ENCODE measurements at places on chromosomes 3 and 15.

DNA sequence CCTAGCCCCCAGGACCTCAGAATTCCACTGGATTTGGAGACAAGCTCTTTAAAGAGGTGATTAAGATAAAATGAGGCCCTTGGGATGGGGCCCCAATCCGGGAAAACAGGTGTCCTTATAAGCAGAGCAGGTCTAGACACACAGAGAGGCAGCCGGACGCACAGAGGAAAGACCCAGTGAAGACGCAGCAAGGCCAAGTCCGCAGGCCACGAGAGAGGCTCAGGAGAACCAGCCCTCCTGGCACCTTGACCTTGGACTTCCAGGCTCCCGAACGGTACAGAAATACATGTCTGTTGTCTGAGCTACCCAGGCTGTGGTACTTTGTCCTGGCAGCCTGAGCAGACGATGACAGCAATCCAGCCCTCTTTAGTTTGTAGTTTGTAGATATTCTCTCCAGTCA, 324.5 kb downstream of the OCA2 start:
- DNase-seq: no peak

DNA sequence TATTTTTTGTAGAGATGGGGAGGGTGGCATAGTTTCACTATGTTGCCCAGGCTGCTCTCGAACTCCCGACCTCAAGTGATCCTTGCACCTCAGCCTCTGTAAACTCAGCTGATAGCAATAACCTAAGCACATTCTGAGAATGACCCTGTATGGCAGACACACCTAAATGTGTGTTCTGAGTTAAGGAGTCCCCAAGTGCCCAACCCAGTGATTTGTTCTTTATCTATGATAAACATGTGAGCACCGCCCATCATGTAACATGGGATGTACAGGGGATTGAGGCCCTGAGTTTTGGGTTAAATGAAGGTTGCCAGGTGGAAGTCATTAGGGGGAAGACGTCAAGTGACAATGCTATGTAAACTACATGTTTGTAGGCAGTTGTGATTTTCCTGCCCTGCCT, 5.7 kb downstream of the NCEH1 start:
- DNase-seq: no peak

DNA sequence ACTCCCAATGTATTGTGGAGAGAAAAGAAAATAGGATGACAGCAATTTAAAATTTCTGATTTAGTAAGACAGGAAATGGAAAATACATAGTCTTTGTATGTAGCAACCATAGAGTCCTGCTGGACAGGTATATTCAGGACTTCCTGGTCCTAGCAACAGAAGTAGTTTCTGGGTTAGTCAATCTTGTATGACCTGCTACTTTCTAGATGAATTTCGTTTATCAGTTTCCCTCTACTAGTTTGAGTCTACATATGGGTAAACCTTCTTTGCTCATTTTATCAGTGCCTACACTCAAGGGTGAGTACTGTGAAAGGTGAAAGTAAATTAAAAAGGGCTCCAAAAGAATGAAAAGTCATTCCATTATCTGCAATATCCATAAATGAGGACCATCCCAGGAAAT, 309.8 kb downstream of the UNC13C start:
- DNase-seq: no peak

DNA sequence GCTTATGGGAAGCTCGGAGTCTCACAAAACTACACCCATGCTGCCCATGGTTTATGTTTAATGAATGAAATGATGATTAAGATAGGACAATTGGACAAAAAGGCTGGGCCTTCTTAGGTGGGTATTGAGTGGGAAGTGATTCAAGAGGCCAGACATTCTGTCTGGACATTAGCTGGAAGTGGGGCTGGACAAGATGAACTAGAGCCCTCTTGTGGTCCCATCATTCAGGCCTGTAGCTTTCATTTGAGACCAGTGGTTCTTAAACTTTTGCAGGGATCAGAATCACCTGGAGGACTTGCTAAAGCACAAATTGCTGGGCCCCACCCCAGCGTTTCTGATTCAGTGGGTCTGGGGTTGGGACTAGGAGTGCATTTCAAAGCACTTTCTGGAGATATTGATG, 290.4 kb upstream of the CTDSPL start:
- DNase-seq: no peak

DNA sequence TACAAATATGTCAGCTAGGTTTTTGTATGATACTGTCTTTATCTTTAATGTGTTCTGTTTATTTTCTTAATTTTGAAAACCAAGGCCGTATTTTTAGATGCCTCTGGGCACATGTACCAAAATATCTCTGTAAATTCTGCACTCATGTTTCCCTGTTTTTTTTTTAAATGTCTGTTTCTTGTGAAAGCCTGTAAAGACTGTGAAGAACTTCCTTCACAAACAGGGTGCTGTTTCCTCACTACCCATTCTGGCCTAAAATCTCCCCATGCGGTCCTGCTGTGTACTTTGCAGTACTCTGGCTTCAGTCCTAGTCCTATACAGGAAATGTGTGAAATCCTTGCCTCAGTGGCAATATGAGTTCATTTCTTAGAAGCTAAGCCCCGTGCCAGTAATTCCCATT, 133.4 kb upstream of the ZBTB20 start:
- no peak for DNase-seq

DNA sequence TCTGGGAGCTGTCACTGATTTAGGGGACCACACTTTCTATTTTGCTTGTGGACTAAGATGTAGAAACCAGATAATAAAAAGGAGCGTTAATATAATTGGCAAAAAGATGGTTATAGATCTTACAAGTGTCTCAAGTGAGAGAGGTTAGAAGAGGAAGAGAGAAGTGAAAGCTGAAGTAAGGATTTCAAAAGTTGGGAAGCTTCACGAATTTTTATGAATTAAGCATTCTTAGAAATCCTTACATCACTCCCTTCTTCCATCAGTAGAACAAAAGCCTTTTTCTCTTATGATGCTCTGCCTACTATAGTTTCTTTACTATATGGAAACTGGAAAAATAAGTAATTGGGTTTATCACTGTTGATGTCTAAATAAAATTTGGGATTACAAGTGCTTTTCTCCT, 146.5 kb downstream of the FNDC3B start:
- no peak for DNase-seq

- DNase-seq: no peak
Measured at GRCh38 chr3:129346695-129347457, 68.2 kb downstream of the HMCES start.

GRCh38 chr3:28951772-28952556, 328.9 kb upstream of the RBMS3 start:
- DNase-seq: no peak

DNA sequence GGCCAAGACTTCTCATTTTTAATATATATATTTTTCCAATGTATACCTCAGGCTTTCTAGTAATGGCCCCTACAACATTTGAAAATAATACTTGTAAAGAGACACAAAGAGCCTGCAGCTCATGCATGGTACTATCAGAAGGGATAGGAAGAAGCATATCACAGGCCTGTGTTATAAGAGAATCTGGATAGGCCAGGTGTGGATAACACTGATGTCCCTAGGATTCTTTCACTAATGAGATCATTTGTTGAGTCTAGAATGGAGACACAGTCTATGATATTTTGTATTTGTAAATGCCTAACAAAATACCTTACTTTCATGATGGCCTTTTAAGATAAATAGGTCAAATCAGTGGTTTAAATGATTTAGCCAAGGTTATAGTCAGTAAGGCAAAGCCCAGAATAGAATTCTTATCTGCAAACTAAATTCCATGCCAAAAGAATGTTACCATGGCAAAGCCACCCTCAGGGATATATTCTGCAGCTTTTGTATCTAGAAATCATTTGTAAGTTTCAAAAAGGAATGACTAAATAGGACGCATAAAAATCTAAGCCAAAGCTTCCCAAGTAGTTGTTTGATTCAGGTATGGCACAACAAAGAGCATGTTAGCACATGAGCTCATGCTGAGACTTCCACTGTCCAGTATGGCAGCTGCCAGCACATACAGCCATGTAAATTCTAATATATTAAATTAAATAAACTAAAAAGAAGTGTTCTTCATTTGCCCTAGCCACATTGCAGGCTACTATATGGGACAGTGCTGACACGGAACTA, 10.0 kb downstream of the DCP1A start:
- no peak for DNase-seq

DNA sequence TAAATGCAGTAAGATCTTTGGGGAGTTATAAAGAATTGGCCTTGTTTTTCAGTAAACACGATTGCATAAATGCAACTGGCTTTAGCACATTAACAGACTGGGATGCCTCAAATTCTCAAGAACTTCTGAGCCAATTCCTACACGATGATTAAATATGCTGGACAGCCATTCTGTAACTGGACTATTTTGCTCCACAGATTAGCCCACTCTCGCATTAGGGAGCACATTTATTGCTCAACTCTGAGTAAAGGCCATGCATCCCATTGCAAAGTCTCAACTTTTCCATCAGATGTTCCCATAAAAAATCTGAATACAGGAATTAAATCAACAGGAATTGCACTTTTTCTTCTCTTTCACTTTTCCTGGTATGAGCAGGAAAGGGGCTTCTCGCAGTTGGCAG, 66.7 kb upstream of the PRICKLE2 start:
- DNase-seq: no peak

- no peak for DNase-seq
Measured at GRCh38 chr3:72722930-72723726, 125.1 kb downstream of the SHQ1 start.

DNA sequence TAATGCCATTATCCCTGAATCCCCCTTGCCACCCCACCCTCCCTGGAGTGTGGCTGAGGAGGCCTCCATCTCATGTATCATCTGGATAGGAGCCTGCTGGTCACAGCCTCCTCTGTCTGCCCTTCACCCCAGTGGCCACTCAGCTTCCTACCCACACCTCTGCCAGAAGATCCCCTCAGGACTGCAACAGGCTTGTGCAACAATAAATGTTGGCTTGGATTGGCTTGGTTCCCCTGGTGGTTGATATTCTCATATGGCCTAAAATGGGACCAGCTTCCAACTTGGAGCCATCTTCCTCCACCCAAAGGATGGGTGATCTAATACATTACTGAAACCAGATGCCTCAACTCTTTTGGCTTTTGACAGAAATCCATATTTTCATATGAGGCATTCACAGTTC, 34.9 kb downstream of the VIPR1 start:
- no peak for DNase-seq

GRCh38 chr3:365268-365667, 168.7 kb downstream of the CHL1 start:
- DNase-seq: no peak

- no peak for DNase-seq
Measured at GRCh38 chr15:66854012-66854965, 152.3 kb downstream of the SMAD6 start.

- no peak for DNase-seq
Measured at GRCh38 chr3:109023656-109024254, 70.1 kb upstream of the GUCA1C start.

- DNase-seq: no peak
Measured at GRCh38 chr15:70376031-70376928, 278.6 kb upstream of the TLE3 start.

- no peak for DNase-seq
Measured at GRCh38 chr3:45137656-45138181, 8.5 kb downstream of the CDCP1 start.

DNA sequence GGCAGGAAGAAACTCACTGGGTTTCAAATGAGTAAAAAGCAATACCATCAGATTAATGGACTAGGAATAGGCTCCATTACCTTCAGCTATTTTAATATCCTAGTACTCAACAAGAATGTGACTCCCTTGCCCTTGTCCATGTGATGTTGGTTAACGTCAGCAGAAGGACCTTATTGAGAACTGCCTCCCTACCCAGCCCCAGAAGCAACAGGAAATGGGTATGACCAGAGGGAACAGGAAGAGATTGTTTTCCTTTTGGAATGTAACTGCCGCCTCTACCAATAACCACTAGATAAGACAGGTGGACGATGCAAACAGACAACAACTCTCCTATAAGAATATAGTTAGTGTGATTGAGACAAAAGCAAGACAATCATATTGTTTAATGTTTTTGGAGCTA, 10.4 kb upstream of the MME start:
- no peak for DNase-seq

- DNase-seq: no peak
Measured at GRCh38 chr3:41751597-41751996, 210.3 kb downstream of the ULK4 start.

- no peak for DNase-seq
Measured at GRCh38 chr15:90085565-90085964, 16.7 kb downstream of the IDH2 start.

- DNase-seq: no peak
Measured at GRCh38 chr15:44094781-44095180, 100.3 kb downstream of the FRMD5 start.

- no peak for DNase-seq
Measured at GRCh38 chr3:156373095-156373494, 181.8 kb downstream of the SSR3 start.

- no peak for DNase-seq
Measured at GRCh38 chr15:85925649-85926237, 131.0 kb upstream of the KLHL25 start.

DNA sequence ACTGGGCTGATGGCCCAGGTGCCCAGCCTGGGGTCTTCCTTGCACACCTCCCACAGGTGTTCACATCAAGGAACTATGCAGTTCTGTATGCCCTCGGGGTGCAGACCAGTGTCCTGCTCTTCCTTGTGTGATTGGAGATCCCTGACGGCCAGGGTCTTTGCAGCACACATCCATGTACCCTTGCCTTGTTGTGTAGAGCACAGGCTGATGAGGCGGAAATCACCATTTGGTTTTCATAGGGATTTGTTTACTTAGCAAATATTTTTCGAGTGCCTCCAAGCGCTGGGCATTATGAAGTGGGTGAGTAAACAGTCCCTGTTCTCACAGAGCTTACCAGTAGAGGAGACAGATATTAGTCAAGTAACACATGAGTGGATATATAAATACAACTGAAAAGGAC, 209.3 kb upstream of the UMPS start:
- DNase-seq: no peak

- DNase-seq: no peak
Measured at GRCh38 chr15:41814534-41814933, 13.4 kb upstream of the JMJD7 start.

DNA sequence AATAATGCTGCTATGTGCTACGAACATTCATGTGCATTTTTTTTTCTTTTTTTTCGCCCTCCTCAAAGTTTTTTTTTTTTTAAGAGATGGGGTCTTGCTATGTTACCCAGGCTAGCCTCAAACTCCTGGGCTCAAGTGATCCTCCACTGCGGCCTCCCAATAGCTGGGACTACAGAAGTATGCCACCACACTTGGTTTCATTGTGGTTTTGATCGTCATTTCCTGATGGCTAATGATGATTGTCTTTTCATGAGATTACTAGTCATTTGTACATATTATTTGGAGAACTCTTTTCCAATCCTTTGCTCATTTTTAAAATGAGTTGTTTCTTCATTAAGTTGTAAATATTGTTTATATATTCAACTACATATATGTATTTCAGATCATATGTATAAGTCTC, 48.8 kb downstream of the FBXO22 start:
- no peak for DNase-seq

- DNase-seq: no peak
Measured at GRCh38 chr3:71393093-71393492, 190.4 kb downstream of the FOXP1 start.

DNA sequence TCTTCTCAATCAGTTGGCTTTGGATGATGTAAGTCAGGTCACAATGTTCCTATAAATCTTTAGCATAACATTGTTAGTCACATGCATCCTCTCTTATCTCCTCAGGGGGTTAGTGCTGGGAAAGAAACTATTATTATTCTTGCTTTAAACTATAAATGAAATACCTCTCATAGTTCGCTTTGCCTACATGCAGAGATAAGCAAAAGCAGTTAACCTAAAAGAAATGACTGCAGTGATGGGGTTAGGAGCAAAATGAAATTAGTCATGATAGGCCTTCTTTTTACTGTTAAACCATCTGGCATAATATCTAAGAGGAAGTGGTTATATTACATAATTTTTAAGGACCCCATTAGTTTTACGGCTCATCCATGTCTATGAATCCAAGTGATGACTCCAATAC, 91.7 kb upstream of the IGSF10 start:
- no peak for DNase-seq

GRCh38 chr15:77553695-77554094, 79.0 kb downstream of the LINGO1 start:
- no peak for DNase-seq
